ENCODE measurements at places on chromosomes 1 and 21.

DNA sequence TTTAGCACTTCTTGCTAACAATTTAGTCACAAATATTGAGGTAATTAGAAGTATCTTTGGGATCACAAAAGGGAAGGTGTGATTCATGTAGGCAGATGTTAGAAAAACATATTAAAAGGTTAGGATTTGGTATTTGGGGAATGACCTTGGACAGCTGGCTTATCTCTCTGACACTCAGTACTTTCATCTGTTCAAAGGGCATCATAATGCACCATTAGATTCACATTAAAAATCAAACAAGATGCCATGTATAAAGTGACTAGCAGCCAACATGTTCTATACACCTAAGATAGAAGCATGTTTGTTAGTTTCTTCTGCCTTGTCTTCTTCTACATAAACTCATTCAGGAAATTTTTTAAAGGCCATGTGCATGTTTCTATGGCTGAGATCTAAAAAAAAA, 56.5 kb upstream of the ESRRG start:
- DNase-seq, result no peak

DNA sequence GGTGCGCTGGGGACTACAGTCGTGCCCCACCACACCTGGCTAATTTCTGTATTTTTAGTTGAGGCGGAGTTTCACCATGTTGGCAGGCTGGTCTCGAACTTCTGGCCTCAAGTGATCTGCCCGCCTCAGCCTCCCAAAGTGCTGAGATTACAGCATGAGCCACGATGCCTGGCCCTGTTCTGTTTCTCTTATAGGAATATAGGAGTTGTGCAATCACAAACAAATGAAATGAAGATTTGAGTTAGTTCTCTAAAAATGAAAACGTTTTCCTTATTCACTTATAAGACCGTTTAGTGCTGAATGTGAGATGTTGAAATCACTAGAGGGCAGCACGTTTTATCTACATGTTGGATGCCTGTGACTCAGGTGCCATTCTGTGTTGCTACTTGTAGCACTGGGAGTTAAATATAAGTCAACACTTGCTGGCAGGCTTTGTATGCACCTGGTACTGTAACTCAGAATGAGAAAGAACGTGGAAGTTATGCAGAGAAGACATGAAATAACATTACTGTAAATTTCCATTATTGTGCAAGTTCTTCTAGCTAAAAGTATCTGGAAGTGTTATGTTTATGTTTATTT, 45.8 kb downstream of the MIGA1 start:
- peak; percentile 56 for DNase-seq

- DNase-seq, result no peak
These were observed 18.3 kb downstream of the CLIC6 start for GRCh38 chr21:34687065-34687464.

DNA sequence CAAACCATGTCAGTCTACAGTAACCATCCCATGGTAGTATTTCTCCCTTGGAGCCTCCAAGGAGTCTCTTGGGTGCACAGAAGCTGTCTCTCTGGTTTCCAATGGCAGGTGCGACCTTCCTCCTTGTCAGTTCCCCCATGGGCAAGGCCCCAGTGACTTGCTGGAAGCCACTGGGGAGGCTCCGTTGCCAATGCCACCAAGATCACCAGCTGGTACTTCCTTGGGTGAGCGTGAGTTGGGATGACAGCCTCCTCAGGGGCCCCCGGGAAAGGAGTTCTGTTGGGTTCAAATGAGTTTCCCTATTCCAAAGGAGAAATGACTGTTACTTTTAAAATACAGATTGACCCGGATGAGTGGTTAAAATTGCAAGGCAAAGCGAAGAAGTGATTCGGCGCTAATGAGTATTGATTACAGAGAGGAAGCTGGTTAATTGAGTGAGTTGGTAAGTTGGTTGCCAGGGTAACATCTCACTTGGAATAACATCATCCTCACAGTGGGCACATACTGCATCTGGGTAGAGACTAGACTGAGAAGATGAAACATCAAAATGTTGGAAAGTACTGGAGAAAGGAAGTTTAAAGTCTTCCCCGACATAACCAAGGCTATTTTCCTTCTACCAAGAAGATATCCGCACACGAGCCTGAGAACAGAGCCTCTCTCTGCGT, 53.0 kb upstream of the LAPTM5 start:
- DNase-seq, result no peak

DNA sequence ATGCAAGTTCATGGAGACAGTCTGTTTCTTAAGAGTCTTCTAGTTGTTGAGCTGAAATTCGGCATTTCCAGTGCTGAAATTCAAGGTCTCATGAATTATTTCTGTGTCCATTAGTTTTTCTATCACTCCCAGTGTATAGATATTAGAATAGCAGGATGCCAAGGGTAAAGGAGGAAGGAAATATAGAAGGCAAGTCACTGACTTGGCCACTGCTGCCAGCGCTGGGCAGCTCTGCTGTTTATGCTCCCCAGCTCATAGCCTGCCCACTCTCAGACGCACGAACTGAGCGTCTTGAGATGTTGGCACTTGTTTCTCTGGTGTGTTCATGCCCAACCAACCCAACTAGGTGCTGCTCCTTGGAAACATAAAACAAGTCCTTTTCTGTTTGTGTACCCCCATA, 110.1 kb downstream of the SLC45A1 start:
- DNase-seq, result peak; percentile 28

- DNase-seq, result peak; percentile 61
These were observed 85.2 kb upstream of the RUNX1 start for GRCh38 chr21:35134309-35134708.

DNA sequence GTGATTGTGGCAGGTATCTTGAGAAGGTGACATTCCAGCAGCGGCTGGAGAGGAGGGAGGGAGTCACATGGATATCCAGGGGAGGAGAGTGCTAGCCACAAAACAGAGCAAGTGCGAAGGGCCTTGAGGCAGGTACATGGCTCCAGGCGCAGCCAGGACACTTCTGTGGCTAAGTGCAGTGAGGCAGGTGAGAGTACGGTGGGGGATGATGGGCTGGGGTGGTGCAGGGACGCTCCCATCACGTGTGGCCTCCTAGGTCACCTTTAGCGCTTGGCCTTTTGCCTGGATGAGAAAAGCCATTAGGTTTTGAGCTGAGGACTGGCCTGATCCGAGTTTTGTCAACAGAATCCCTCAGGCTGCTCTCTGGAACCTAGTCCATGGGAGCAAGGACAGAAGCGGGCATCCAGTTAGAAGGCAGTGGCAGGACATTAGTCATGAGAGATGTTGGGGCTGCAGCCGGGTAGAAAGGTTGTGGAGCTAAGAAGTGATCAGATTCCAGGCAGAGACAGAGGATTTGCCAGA, 31.6 kb downstream of the SMYD2 start:
- DNase-seq, result no peak

DNA sequence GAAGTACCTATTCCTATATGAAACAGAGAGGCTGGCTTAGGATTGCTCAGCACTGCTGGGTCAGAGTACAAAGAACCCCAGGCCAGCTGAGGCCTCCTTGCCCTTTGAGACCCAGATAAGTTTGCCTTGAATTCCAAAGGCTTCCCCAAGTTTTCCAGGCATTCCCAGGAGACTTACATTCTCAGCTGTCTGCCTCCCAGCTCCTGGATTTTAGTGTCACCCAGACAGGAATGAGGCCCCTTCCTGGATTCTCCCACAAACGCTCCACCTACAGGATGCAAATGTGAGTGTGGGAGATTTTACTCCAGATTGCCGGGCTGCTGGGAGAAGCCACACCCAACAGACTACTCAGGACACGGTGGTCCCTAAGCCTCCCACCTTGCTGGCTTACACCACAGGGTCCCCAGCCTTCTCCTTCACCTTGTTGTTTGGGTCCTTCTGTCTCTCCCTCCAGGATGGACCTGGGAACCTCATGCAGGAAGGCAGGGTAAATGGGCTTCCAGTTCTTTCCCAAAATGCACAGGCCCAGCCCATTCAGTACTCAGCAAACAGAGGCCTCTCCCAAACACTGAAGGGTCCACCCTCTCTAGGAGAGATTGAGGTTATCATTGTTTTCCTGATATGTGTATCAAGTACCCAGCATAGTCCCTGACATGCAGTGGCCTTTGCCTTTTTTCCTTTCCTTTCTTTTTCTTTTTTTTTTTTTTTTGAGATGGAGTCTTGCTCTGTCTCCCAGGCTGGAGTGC, 10.6 kb downstream of the RHBG start:
- DNase-seq, result no peak

- DNase-seq, result no peak
These were observed 2.1 kb downstream of the CACHD1 start for GRCh38 chr1:64472040-64472376.

- no peak for DNase-seq
These were observed 19.8 kb downstream of the NPR1 start for GRCh38 chr1:153698020-153698922.

DNA sequence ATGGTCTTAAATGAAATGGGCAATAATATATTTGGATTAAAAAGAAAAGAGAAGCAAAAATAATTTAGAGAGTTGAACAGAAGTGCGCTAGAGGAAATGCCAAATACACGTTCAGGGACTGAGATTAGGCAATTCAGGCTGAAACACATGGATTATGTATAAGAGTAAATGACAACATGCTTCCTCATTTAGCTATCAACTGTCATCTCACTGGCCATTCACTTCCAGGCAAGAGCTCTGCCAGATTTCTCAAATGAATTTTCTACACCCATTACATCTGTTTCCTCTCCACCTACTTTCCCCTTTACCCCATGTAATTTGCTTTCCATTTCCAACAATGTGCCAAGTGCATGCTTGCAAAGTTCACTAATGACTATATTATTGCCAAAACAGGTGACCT, 582.4 kb downstream of the LTN1 start:
- peak; percentile 63 for DNase-seq

- no peak for DNase-seq
These were observed 11.5 kb downstream of the MCL1 start for GRCh38 chr1:150567717-150568593.

- no peak for DNase-seq
These were observed 502.0 kb downstream of the SMYD3 start for GRCh38 chr1:246005067-246005466.

DNA sequence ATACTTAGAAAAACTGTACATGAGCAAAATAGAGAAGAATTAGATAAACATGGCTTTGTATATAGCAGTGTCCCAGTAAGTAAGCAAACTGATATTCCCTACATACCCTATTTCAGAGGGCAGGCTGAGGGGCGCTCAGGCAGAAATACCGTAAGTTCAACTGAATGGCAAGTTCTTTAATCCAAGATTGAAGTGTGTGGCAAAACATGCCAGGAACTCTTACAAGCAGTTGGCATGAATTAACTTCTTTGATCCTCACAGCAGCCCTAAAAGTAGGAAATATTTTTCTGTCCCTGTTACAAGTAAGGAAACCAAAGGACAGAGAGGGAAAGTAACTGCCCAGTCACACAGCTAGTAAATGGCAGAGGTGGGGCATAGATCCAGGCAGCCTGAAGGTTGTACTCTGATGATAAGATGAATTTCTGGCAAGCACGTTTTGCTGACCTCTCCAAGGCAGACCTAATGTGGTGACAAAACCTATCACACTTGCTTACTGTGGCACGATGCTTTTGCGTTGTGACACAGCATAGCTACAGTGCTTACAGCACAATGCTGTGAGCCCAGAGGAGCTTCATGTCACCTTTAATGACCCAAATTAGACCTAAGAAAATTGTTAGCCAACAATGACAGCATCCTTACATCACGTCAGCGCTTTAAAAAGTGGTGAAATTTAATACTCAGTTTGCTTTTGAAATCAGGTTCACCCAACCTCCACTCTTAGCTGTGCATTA, 35.0 kb upstream of the THEM4 start:
- DNase-seq, result peak; percentile 59

DNA sequence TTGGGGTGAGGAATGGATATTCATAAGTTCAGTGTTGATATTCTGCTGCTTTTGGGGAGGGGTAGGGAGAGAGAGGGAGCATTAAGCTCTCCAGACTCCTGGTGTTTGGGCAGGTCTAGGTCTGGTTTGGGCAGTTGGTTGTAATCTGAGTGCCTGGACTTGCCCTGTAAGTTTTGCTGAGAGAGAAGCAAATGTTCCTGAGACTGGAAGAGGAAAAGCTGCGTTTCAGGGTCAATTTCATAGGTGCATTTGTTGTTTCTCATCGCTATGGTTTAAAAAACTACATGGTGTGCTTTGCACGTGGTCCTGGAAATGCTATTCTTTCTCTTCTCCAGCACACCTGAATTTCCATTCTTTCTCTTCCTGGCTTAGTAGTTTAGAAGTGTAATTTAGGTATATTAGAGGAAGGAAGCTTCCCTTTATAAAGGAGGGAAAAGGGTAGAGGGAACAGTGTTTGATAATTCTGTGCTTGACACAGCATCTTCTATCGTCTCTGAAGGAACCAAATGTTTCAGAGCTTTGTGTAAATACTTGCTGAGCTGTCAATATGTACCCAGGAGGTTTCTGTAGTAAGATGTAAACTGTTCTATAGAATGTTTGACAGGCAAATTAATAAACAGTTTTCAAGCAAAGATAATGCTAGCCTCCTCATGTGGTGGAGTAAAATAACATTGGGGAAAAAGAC, 6.3 kb downstream of the ARID1A start:
- DNase-seq, result no peak

GRCh38 chr1:33519240-33519884, 46.9 kb downstream of the ZSCAN20 start:
- DNase-seq, result no peak

DNA sequence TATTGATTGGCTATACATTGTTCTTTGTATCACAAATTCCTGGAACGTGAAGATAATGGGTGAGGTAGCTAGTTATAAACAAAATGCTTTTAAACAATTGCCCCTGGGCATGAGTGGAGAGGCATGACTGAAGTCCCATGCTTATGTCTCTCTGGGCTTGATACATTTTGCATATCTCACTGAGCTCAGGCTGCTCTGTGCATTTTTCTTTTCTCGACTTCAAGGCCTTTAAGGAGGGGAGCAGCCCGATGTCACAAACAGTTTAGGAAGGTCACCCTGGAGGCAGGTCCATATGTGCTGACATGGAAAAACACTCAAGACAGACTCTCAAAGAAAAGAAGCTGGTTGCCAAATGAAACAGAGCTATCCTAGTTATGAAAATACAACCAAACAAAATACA, 80.1 kb upstream of the PUM1 start:
- DNase-seq, result no peak

GRCh38 chr1:224132901-224133300, 19.0 kb downstream of the FBXO28 start:
- DNase-seq, result no peak

DNA sequence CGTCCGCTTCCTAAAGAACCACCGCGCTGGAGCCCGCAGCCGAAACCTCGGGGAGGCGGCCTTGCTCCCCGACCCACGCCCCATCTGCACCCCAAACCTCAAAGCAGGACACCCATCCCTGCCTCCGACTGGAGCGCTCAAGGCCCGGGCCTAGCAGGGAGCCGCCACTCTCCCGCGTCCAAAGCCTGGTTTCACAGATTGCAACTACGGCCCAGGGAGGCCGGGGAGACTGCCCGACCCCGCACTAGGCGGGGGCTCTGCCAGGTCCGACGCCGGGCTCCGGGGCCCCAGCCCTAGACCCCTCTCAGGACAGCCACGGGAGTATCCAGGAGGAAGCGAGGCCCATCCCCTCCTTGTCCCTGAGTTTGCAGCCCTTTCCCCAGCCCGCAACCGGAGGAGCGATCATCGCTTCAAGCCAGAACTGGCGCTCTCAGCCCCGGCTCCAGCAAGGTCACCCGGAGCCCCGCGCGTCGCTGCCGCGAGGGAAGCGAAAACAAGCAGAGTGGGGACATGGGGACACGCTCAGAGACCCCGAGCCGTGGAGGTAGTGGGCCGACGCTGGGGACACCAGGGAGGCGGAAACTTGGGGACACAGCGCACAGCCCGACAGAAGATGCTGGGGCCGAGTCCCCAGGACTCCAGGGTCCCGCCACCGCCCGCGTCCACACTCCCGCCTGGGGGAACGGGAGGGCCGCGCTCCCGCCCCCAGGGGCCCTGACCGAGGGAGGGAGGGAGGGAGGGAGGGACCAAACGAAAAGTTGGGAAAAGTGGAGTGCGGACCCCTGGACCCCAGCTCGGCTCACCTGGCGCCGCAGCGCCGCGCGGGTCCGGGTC, 433 bp downstream of the TMEM200B start:
- DNase-seq, result no peak

- no peak for DNase-seq
These were observed 645 bp upstream of the TLR5 start for GRCh38 chr1:223143537-223144248.
